ENCODE measurements at places on chromosomes 16 and 17. TPM values are rescaled to one million over a fixed set of nuclear protein-coding genes. Genes with fewer than 3 reads are reported as not detected.

GRCh38 chr16:54099627-54100026 is 187.0 kb downstream of the IRX3 start:
- H3K36me3 ChIP-seq: no peaks in the 10 kb centered on the region
- no peaks in the 10 kb centered on the region for H3K4me1 ChIP-seq
- H3K27me3 ChIP-seq: no peaks in the 10 kb centered on the region
- H3K4me3 ChIP-seq: no peak overlapping the region
- DNase-seq: no peak
- H3K27ac ChIP-seq: no peak overlapping the region

SLC47A1 gene
- total RNA-seq: 0.29 TPM

DNA sequence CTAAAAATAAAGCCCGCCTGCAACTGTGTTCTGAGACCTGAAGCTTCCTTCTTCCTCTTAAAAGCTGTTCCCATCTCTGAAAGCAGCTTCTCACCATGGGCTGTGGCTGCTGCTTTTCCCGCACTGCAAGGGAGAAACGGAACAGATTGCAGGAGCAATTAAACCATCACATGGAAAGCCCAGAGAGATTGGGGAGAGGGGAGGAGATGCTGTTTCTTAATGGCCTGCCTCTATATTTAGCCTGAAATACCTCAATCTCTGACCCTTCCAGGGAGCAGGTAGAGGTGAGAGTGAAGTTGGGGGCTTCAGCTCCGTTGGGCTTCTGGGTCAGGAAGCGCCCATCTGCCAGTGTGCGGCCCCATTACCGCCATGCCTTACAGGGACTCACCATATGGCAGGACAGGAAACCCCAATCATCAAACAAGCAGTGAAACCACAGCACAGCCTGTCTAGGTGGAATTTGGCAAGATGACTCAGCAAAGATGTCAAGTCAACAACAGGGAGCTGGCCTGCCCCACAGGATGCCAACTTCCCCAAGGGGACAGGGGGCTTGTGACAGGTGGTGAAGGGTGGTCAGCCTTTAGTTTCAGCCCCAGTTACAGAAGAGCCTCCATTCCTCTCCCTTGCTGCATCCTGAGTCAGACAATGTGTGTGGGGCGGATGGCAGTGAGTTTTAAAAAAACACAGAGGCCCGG is 286.6 kb upstream of the CCL2 start:
- H3K36me3 ChIP-seq: no peaks in the 10 kb centered on the region
- peaks cover 33% of the 10 kb centered on the region for H3K4me1 ChIP-seq
- no peaks in the 10 kb centered on the region for H3K27me3 ChIP-seq
- peak; percentile 37 for DNase-seq
- H3K27ac ChIP-seq: no peak overlapping the region
- no peak overlapping the region for H3K4me3 ChIP-seq

DNA sequence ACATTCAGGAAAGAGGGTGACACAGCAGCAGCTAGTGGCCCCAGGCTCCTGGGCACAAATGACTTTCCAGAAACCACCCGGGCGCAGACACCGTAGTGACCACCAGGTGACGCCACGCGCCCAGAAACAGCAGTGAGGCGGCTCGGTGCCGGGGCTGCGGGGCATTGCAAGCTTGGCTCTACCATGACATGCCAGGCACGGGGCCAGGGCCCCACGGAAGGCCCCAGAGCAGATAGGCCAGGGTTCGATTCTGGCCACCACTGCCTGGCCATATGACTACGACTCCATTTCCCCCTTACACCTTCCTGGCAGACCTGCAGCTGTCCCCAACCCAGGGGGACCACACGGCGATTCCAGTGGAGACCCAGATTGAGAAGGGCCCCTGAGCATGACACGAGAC is 6.7 kb downstream of the RHBDF1 start:
- no peak overlapping the region for H3K27ac ChIP-seq
- peak; percentile 88 for DNase-seq
- H3K36me3 ChIP-seq: no peaks in the 10 kb centered on the region

GRCh38 chr17:33137426-33137825 is 145.8 kb downstream of the SPACA3 start:
- no peaks in the 10 kb centered on the region for H3K4me1 ChIP-seq
- H3K27me3 ChIP-seq: no peaks in the 10 kb centered on the region
- no peak for DNase-seq
- H3K27ac ChIP-seq: no peak overlapping the region
- no peaks in the 10 kb centered on the region for H3K36me3 ChIP-seq

DNA sequence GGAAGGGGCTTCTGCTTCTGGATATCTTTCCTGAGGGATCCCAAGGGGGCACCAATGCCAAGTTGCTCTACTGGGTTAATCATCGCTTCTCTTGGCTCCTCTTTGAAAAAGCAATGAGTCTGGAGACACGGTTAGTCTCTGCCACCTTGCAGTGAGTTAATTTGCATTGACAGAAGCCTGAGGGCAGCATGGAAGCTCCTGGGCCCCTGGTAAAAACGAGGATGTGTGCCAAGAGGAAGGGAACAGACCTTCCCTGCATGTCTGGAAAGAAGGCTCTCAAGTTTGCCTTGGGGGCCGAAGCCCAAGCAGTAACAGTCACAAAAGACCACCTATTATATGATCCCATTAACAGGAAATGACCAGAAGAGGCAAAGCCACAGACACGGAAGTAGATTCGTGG is 86.7 kb downstream of the IRX5 start:
- H3K36me3 ChIP-seq: no peaks in the 10 kb centered on the region
- no peak for DNase-seq
- no peak overlapping the region for H3K27ac ChIP-seq
- H3K4me1 ChIP-seq: no peaks in the 10 kb centered on the region
- no peak overlapping the region for H3K4me3 ChIP-seq
- no peaks in the 10 kb centered on the region for H3K27me3 ChIP-seq

- peaks cover 4% of the 10 kb centered on the region for H3K36me3 ChIP-seq
- peak overlapping the region; percentile 93 for H3K27ac ChIP-seq
- peak; percentile 64 for DNase-seq
- H3K4me3 ChIP-seq: peak overlapping the region; percentile 38
These were observed 33.9 kb downstream of the CYTH1 start for GRCh38 chr17:78748048-78748729.

GABARAP gene
- 276 TPM for total RNA-seq

GRCh38 chr17:45852535-45853297 is 8.0 kb downstream of the SPPL2C start:
- peak; percentile 78 for DNase-seq
- H3K27me3 ChIP-seq: no peaks in the 10 kb centered on the region
- H3K4me3 ChIP-seq: no peak overlapping the region
- H3K27ac ChIP-seq: no peak overlapping the region

MMP25 gene
- 5.6 TPM for total RNA-seq

DNA sequence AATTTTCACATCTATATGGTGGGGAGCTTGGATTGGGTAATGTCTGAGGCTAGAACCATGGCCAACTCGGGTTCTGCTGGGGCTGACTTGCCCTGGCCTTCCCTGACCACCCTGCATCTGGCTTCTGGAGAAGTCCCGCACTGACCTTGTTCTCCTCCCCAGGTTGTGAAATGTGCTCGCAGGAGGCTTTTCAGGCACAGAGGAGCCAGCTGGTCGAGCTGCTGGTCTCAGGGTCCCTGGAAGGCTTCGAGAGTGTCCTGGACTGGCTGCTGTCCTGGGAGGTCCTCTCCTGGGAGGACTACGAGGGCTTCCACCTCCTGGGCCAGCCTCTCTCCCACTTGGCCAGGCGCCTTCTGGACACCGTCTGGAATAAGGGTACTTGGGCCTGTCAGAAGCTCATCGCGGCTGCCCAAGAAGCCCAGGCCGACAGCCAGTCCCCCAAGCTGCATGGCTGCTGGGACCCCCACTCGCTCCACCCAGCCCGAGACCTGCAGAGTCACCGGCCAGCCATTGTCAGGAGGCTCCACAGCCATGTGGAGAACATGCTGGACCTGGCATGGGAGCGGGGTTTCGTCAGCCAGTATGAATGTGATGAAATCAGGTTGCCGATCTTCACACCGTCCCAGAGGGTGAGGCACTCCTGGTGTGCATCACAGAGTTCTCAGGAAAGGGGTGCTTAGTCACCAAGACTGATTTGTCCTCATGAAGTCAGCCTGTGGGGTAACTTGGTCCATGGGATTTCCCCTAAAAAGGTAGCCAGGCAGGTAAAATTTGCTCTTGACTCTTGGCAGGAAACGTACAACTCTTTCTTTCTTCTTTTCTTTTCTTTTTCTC is 6.1 kb downstream of the NOD2 start:
- peak overlapping the region; percentile 59 for H3K27ac ChIP-seq
- H3K27me3 ChIP-seq: no peaks in the 10 kb centered on the region
- no peak overlapping the region for H3K4me3 ChIP-seq
- H3K36me3 ChIP-seq: no peaks in the 10 kb centered on the region

- no peak overlapping the region for H3K4me3 ChIP-seq
- DNase-seq: no peak
- H3K27ac ChIP-seq: no peak overlapping the region
- H3K36me3 ChIP-seq: no peaks in the 10 kb centered on the region
- no peaks in the 10 kb centered on the region for H3K4me1 ChIP-seq
These were observed 315.1 kb downstream of the GRIN2A start for GRCh38 chr16:9867176-9867575.

- no peak overlapping the region for H3K4me3 ChIP-seq
- no peak overlapping the region for H3K27ac ChIP-seq
- no peak for DNase-seq
- H3K27me3 ChIP-seq: peaks cover 42% of the 10 kb centered on the region
These were observed 8.4 kb downstream of the HNF1B start for GRCh38 chr17:37736428-37736827.

All from natural killer cell (primary cell).